H1 (cell line): ENCODE measurements at places on chromosomes 7 and 10.

- DNase-seq = no peak
Measured at GRCh38 chr10:111482621-111483216, 405.9 kb downstream of the ADRA2A start.

DNA sequence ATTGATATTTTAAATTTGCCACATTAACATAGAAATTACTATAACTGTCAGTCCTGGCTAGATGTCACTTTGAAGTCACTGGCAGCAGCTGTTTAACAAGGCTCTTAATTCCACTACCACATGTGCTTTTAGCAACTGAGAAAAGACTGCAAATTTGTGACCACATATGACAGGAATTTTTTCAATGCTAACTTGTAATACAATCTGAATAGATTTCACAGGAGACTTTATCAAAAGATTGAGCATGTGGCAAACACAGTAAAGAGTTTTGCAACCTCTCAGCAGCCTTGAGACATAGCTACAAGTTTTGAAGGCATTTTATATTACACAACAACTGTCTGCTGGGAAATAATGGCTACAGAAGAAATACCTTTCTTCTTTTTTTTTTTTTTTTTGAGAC, 73.0 kb downstream of the MICU1 start:
- no peak for DNase-seq

- DNase-seq = no peak
Measured at GRCh38 chr7:134044682-134045081, 82.5 kb upstream of the LRGUK start.

- DNase-seq = no peak
Measured at GRCh38 chr10:127578961-127579305, 29.8 kb downstream of the NPS start.

GRCh38 chr7:111887734-111888133, 318.5 kb downstream of the DOCK4 start:
- DNase-seq = no peak

GRCh38 chr7:149161241-149161848, 14.1 kb downstream of the ZNF398 start:
- DNase-seq = no peak
